ENCODE measurements at places on chromosomes 11 and 22. TPM values are rescaled to one million over a fixed set of nuclear protein-coding genes. Genes with fewer than 3 reads are reported as not detected.

DNA sequence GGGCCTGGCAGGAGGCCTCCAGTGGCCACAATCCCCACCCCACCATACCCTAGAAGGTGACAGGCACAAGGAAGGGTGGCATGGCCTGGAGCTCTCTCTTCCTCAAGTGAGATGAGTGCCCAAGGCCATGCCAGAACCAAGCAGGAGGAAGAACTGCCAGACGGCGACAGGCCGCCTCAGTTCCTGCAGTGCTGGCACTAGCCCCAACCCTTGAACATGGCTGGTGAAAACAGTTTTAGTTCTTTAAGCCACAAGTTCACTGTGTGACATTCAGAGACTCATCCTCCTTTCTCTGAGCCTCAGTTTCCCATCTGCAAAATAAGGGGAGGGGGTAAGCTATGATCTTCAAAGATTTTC, 9.8 kb downstream of the CHRDL2 start:
- no peak for DNase-seq

DNA sequence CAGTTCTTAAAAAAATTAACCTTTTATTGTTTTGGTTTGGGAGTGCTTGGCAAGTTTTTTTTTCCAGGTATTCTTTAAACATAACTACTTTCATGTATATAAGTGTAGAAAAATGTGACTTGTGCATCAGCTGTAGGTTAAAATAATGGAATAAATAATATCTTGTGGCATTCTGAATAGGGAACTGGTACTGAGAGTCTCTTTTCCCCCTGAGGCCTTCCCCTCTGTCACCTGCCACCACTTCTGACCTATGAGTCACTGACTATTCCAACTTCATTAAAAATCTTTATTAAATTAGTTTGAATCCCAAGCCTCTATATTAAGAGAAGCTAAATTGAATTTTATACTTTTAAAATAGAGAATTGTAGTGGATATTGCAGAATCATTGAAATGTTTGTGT, 805.7 kb downstream of the METTL15 start:
- no peak for DNase-seq

DNA sequence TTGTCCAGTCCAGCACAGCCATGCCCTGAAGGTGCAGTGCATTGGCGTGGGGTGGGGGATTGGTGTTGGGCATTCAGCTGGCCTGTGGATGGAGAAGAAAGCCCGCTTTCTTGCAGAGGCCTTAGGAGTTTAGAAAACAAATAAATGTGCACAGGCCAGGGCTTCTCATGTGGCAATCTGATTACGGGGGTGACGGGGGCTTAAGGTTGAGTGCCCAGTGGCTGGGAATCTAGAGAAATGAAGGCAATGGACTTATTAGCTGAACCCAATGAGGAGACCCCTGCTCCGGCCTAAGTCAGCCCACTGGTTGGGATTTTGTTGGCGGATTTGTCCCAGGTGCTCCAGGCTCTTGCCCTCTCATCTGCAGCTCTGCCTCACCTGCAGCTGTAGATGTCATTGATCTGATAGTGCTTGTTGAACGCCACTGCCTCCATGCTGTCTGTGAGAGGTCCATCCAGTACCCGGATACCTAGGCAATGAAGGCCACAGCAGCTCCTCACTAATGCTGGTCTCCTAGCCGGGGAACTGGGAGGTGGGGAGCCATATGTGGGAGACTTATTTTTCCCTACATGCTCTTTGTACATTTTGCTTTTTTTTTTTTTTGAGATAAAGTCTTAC, 6.2 kb downstream of the PCSK7 start:
- DNase-seq: no peak

- DNase-seq: peak; percentile 95
These were observed 415.1 kb downstream of the ETS1 start for GRCh38 chr11:128172046-128172878.

DNA sequence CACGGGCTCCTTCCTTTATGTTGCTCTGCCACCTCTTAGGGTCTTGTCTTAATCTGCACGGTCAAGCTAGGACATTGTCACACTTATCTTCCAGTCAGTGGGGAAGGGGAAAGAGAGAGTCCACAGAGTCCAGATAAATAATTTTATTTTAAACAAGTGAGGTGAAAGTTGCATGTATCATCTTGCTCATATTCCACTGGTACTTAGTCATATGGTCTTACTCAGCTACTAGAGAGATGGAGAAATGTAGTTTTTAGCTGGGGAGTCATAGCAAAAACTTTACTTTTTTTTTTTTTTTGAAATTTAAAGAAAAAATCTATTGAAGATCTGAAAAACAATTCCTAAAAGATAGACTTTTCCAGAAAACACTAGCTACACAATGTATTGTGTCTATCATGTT, 29.0 kb downstream of the PDE3B start:
- no peak for DNase-seq

DNA sequence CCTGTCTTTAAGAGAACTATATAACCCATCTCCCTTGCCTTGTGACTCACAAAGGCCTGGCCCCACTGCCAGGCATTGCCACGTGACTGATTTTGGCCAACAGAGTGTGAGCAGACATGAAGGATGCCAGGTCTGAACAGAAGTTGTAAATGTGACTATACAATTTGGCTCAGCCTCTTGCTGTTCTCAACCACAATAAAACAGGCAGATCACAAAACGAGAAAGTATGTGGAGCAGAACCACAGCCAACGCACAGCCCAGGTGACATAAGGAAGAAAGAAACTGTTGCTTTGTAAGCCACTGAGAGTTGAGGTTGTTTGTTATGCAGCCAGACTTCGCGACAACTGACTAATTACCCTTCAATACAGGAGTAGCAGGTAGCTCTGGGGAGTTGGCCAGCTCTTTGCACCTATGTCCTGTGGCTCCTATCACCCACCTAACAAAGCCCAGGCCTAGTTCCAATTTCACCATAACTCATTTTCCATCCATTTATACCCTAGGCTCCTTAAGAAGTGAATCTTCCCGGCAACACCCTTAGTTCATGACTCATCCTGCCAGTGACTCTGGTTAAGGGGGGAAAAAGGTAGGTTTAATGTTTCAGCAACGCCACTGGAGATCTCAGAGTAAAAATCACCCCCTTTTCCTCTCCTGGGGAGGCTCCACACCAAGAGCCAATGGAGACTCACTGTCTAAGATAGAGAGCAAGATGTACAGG, 53.7 kb downstream of the GALNT18 start:
- no peak for DNase-seq

- DNase-seq: no peak
These were observed 18.0 kb downstream of the MAPK1 start for GRCh38 chr22:21849489-21849888.

GRCh38 chr11:86222081-86222480, 22.5 kb upstream of the EED start:
- DNase-seq: no peak

DNA sequence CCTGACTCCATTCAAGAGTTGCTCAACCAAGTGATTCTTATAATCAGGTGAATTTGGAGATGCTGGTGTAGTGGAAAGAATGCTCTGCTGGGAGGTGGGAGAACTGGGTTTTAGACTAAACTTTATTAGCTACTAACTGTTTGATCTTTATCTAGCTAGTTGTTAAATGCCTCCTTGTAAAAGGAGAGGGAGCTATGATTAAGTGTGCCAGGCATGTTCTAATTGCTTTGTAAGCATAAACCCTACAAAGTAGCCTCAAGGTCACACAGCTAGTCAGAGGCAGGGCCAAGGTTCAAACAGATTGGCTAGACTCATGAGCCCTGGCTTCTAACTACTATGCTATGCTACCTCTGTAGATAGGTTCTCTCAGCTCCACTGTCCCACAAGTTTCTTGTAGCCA, 105.5 kb downstream of the NXPE2 start:
- DNase-seq: no peak

- DNase-seq: no peak
These were observed 49.7 kb upstream of the SHISAL1 start for GRCh38 chr22:44362249-44363012.

GRCh38 chr22:37607010-37607934, 1.4 kb upstream of the GGA1 start:
- peak; percentile 95 for DNase-seq

DNA sequence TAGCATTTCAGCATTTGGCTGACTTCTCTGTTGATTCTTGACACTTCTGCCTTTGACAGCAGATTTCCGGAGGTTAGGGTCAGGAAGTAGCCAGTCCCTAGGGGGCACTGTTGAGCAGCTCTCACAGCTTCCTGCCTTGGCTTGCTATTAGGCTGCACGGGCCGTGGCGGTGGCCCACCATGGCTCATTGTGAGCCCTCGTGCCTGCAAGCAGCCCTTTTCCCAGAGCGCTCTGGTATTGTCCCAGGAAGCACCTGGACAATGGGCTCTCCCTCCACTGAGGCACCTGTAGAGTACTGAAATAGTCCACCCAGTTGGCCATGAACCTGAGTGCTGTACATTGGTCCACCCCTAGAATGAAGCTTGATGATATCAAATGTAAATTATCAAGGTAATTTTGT, 100.2 kb upstream of the GAL start:
- peak; percentile 62 for DNase-seq

GRCh38 chr11:96538104-96538503, 148.3 kb downstream of the JRKL start:
- no peak for DNase-seq

DNA sequence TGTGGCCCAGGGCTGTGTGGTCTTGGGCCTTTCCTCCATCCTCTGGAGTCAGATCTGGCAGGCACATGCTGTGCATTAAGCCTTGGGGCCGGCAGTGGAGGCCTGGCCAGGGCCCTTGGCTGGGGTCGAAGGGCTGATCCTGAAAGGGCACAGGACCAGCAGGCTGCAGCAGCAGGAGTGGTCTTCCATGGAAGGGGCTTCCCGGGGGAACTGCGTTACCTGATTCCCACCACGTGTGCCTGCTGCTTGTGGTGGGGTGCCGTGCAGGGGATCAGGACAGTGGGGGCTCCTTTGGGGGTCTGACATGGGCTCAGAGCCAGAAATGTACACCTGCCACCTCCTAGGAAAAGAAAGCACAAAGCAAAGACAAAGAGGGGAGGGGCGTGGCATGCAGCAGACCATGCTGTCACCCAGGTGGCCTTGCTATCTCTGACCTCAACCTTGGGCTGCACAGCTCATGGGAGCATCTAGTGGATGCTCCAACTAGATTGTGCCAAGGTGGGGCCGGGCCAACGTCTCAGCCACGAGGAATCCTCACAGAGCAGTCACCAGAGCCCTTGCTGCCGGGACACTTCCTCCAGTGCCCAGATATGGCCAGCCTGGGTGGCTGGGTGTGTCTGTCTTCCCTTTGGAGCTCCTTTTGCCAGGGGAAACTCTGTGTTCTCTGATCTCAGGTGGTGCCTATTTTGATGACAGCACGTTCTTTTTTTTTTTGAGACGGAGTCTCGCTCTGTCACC, 17.9 kb upstream of the YPEL1 start:
- DNase-seq: no peak

- no peak for DNase-seq
These were observed 407.3 kb upstream of the CCDC90B start for GRCh38 chr11:83693306-83693992.

DNA sequence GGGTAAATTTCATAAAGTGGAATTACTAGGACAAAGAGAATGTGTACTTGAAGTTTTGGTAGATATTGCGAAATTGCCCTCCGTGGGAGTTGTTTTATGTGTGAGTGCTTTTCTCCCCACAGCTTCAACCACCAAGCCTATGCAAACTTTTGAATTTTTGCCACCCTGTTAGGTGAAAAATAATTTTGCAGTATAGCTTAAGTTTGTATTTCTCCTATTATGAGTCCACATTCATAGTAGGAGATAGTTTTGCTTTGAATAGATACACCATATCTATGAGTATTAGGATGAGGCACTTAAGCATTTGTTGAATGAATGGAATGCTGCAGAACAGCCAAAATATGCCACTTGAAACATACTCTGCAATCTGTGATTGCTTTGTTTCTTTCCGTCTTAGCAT, 43.6 kb downstream of the UVRAG start:
- DNase-seq: no peak

GRCh38 chr11:100619484-100619883, 67.6 kb upstream of the ARHGAP42 start:
- no peak for DNase-seq

- no peak for DNase-seq
These were observed 35.1 kb upstream of the FJX1 start for GRCh38 chr11:35583126-35583525.

- peak; percentile 93 for DNase-seq
These were observed 67.9 kb downstream of the YAP1 start for GRCh38 chr11:102177974-102178631.

Gene MIAT
- 0.31 TPM for total RNA-seq

Gene FAM181B
- total RNA-seq: not detected

Gene ALDH3B1
- total RNA-seq: 108 TPM

Gene OR52I1
- total RNA-seq: not detected

Gene POLD3
- 17.8 TPM for total RNA-seq

Gene STK33
- not detected for total RNA-seq

Gene SIK2
- 11.4 TPM for total RNA-seq
